Right renal cortex interstitium (tissue), 3 donors: ENCODE measurements at places on chromosomes 7 and 10. TPM values are rescaled to one million over a fixed set of nuclear protein-coding genes. Genes with fewer than 3 reads are reported as not detected.

Gene CDK14
- 33.6 TPM for polyA plus RNA-seq

DNA sequence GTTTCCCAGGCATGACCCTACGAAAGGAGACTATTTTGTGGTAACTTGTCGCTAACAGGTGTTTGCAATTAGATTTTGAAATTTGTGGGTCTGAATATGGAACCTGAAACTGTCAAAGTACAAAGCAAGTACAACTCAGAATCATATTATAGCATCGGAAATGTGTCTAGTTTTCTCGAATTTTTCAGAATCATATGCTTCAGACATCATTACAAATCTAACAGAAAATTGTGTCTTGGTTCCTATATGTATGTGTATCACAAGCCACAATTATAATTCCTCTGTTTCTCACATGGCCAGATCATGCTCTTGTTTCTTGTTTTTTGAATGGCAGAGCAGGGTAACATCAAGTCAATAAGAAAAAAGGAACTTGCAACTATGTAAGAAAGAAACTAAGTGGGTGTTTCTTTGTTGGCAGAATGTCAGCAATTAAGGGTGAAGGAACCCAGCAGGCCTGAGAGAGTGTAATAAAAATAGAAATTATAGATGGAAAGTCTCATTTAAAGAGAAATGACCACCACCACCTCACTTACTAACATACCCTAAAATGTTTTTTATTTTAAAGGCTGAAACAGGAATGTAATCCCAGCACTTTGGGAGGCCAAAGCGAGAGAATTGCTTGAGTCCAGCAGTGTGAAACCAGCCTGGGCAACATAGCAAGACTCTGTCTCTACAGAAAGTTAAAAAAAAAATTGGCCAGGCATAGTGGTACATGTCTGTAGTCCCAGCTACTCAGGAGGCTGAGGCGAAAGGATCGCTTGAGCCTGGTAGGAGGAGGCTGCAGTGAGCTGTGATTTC, 51.3 kb downstream of the PRTFDC1 start:
- no peak for DNase-seq

Gene ATXN7L1
- 8.0 TPM for polyA plus RNA-seq

GRCh38 chr7:146119002-146119401, 2.4 kb downstream of the CNTNAP2 start:
- DNase-seq: no peak

DNA sequence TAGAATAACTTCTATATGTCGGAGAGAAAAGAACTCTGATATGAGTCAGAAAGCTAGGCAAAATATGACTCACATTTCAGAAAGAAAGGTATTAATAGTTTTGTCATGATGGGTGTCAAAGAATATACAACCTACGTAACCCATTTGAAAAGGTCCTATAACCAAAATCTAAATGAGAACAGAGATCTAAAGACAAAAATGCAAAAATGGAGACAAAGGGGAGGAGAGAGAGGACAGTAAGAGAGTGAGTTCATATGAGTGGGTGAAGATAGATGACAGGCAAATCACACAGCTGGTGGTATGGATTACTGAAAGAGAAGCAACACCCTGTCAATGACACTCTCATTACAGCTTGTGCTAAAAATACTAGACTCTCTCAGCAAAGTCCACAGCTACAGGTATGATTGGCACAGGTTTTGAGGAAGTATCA, 25.6 kb downstream of the ANKMY2 start:
- DNase-seq: no peak

- DNase-seq: no peak
These were observed 41.8 kb upstream of the FAM133B start for GRCh38 chr7:92631850-92632487.

Gene TLX1
- polyA plus RNA-seq: 0.07 TPM

- no peak for DNase-seq
These were observed 683.9 kb downstream of the MAGI2 start for GRCh38 chr7:78769481-78770101.

Gene MMP21
- 0.18 TPM for polyA plus RNA-seq

- no peak for DNase-seq
These were observed 89.4 kb downstream of the RALA start for GRCh38 chr7:39712751-39713150.

- DNase-seq: no peak
These were observed 380.6 kb downstream of the PHTF2 start for GRCh38 chr7:78179211-78179610.

Gene ZNF365
- 0.53 TPM for polyA plus RNA-seq

Gene EZH2
- 37.7 TPM for polyA plus RNA-seq

- no peak for DNase-seq
These were observed 43.9 kb downstream of the CHST15 start for GRCh38 chr10:124049484-124049883.

Gene GATA3
- 84.9 TPM for polyA plus RNA-seq

DNA sequence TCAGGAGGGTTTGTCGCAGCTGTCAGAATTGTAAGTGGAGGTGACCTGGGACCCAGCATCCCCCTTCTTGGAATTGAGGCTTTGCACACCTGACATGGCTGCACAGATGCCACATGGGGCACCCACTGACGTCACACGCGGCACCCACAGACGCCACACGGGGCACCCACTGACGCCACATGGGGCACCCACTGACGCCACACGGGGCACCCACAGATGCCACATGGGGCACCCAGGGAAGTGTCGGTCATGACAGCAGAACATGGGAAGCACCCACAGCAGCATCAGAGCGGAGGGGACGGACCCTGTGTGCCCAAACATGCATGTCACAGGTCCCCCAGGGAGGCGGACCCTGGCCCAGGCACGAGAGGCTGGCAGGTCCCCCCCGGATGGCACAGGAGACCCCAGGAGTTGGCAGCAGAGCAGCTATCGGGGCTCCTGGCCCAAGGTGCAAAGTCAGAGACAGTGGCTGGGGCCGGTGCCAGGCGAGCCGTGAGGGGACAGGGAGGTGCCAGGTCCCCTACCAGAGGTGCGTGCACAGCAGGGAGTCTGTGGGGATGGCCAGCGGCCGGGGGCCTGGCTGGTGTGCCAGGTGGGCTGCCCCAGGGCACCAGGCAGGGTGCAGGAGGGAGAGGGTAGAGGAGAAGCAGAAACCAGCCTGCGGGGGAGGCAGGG, 21.1 kb downstream of the KNDC1 start:
- DNase-seq: no peak

DNA sequence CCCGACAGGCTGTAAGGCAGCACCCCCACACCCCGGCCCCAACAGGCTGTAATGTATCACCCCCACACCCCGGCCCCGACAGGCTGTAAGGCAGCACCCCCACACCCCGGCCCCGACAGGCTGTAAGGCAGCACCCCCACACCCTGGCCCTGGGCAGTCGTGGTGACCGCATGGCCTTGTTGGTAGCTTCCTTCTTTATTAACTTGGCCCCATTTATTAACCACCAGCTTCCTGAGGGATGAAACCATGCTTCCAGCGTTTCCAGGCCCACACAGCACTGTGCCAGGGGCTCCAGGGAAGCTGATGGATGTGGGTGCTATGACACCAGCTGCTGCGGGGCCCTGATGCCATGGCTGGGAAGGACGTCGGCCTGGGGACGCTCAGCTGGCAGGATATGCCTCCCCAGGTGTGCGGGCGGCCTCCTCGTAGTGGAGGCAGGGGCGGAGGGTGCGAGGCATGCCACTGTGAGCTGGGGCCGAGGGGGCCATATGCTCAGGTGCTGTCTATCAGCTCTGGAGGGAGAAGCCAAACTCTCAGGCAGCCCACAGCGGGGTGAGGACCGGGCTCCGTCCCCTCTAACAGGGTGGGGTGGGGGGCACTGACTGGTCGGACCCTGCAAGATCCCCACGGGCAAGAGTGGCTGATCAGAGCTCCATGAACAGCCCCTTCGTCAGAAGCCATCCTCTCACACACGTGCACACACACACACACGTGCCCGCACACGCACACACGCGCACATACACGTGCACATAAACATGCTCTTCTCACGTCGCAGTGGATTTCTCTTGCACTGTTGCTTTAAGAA, 311.0 kb downstream of the PTPRN2 start:
- DNase-seq: no peak

DNA sequence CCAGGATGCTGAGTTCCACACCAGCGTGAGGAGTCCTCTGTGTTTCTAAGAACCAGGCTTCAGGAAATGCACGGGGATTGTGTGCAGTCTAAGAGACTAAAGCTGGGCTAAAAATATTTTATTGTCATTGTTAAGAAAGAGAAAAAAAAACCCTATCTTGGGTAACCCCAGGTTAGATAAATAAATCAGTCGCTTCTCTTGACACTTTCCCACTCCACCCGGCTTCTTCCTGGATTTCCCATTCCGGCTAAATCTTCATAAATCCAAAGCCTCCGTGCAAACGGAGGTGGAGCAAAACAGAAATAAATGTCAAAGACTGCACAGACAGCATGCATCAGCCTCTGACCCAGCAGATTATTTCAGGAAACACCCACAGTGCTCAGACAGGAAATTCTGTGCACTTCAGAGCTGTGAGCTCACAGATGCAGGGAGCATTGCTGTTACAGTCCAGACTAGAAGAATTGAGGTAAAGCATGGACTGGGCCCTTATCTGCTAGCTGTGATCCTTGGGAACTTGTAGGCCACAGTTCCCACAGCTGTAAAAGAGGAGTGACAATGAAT, 44.8 kb upstream of the GRID1 start:
- DNase-seq: no peak

- no peak for DNase-seq
These were observed 108.3 kb upstream of the CDK6 start for GRCh38 chr7:92944633-92945032.

- no peak for DNase-seq
These were observed 26.8 kb downstream of the PROSER2 start for GRCh38 chr10:11849911-11850310.

GRCh38 chr10:10663622-10664021, 354.1 kb upstream of the CELF2 start:
- no peak for DNase-seq

DNA sequence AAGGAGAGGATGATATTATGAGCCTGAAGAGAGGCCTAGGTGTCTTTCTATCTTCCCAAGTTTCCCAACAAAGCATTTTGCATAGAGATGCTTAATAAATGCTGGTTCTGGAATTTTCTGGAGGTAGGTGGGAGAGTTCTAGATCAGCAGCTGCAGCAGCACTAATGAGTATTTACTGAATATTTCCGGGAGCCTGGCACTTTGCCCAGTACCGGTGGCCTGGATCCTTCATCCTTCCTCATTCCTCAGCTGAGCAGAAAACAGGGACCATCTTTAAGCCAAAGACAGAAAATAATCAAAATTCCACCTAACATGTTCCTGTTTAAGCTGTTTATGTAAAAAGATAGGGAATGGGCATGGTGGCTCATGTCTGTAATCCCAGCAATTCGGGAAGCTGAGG, 813.2 kb upstream of the AUTS2 start:
- no peak for DNase-seq

Gene PAPOLB
- polyA plus RNA-seq: 0.07 TPM
